ENCODE measurements at places on chromosomes 6 and 20. TPM values are rescaled to one million over a fixed set of nuclear protein-coding genes. Genes with fewer than 3 reads are reported as not detected.

Gene FUT9
- polyA plus RNA-seq: not detected

Gene TMEM217
- 3.6 TPM for polyA plus RNA-seq

Gene CYP21A2
- polyA plus RNA-seq: not detected

Gene BPIFB1
- polyA plus RNA-seq: not detected

Gene OXT
- not detected for polyA plus RNA-seq

Gene SAYSD1
- 8.0 TPM for polyA plus RNA-seq

Gene ERVFRD-1
- 0.11 TPM for polyA plus RNA-seq

Gene ID4
- not detected for polyA plus RNA-seq

Gene TRERF1
- polyA plus RNA-seq: 5.7 TPM

Gene MYLK4
- not detected for polyA plus RNA-seq

Gene TSPYL1
- polyA plus RNA-seq: 23.7 TPM

Gene DDX43
- not detected for polyA plus RNA-seq

Gene CASS4
- not detected for polyA plus RNA-seq

Gene PCIF1
- 32.9 TPM for polyA plus RNA-seq

Gene CDH26
- polyA plus RNA-seq: not detected

Gene ACSS1
- polyA plus RNA-seq: 27.4 TPM

Gene ADAM33
- not detected for polyA plus RNA-seq

Gene SLC17A1
- not detected for polyA plus RNA-seq

Gene GPR6
- not detected for polyA plus RNA-seq

Gene UBE2C
- polyA plus RNA-seq: 412 TPM

Gene TREM1
- not detected for polyA plus RNA-seq
